RKO (cell line): ENCODE measurements at places on chromosomes 7 and 10.

DNA sequence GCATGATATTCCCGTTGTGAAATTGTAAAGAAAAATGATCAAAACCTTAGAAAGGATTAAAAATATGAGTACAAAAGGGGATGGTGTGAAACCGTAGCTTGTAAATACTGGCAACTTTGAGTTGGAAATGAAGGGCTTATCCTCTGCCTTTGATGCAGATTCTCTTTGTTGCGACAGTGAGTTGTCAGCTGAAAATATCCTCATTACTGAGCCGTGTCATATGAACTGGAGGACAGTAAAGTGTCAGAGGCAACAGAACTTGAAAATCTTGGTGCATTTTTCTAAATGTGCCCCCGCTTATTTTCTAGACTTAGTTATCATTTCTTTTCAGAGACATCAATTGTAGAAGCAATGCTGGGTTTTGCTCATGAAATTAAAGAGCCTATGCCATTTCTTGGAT is 170.5 kb upstream of the NPS start:
- no peak for DNase-seq

- no peak for DNase-seq
Measured at GRCh38 chr10:12634621-12634931, 285.2 kb downstream of the CAMK1D start.

GRCh38 chr10:85647741-85648140 is 718.9 kb downstream of the GRID1 start:
- DNase-seq = no peak

DNA sequence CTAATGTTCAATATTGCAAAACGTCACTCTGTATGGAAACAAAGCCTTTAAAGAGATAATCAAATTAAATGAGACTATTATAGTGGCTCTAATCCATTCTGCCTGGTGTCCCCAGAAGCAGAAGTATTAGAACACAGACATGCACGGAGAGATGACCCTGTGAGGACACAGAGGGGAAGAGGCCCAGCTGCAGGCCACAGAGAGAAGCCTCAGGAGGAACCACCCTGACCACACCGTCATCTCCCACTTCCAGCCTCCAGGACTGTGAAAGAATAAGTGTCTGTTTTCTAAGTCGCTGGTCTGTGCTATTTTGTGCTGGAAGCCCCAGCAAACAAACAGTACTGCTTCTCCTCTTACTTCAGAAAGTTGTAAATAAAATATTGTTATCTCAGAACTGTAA is 283.5 kb upstream of the ADARB2 start:
- no peak for DNase-seq

DNA sequence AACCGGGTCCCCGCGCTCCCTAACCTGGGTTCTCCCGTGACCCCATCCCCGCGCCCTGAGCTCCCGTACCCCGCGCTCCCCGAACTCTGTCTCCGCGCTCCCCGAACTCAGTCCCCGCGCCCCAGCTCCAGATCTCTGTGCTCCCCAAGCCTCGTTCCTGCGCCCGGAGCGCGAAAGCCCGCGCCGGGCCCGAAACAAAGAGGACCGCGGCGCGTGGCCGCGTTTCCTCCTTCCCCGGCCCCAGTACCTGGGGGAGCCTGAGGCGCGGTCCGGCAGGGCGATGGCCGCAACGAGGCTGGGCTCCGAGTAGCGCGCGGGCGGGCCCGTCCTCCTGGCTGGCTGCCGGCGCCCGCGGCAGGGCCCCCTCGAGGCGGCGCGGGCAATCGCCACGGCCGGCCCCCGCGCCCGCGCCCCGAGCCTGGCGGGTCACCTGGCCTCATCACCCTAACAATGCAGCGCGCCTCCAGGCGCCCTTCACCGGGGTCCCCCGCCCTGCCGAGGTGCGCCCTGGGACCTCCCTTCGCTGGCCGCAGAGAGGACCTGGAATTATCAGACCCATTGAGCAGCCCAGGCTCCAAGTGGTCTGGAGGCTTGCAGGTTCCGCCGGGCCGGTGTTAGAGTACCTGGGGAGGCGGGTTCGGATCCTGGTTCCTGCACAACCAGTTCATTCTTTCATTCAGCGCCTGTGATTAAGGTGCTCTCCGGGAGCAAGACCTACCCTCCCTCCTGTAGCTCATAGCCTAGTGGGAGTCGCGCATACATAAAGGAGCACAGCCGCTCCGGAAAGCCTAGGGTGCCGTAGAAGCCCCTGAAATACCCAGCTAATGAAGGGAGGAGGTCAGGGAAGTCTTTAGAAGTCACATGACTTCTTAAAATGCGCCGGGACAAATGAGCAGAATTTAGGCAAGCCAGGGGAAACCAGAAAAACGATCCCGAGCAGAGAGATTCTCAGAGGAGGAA is at the start of gene TNS3:
TSS of gene TNS3 (minus strand) at position 308 of the 960 bp plus-strand sequence. CDS start 142,475 bp downstream, outside the sequence.
- no peak for DNase-seq

DNA sequence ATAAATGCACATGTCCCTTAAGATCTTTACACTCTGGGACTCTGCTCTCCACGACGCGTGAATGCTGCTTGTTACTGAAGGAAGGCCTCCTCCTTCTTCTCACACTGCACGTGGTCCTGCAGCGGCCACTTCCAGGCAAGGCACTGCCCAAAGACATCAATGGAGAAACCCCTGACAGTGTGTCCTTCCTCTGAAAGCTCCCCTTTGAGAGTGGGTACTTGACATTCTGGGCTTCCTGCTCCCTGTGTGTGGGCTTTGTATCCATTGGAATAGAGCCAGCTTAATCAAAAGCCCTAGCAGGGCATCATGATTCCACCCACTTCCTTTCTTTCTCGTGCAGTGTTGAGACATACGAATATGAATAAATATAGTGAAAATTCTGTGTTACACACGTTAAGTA is 69.7 kb upstream of the STK17A start:
- no peak for DNase-seq

GRCh38 chr7:17038783-17039170 is 157.0 kb upstream of the AGR3 start:
- DNase-seq = no peak

- DNase-seq = no peak
Measured at GRCh38 chr7:30657131-30657530, 25.1 kb downstream of the CRHR2 start.

- peak; percentile 41 for DNase-seq
Measured at GRCh38 chr10:73887294-73888039, 13.1 kb upstream of the CAMK2G start.

GRCh38 chr7:46317256-46317655 is 396.2 kb upstream of the IGFBP3 start:
- DNase-seq = no peak

DNA sequence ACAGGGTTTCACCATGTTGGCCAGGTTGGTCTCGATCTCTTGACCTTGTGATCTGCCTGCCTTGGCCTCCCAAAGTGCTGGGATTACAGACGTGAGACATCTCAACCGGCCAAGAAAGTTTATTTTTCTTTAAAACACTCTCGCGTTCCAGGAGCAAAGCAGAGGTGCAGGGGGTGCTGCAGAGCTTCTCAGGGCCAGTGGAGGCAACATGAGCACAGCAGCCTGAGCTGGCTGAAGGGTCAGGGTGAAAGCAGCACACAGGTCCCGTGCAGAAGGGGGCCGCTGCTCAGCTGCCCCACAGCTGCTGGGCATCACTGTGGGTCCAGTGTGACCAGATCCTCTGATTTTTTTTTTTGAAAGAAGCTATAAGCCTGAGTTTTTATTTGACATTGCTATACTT is 46.1 kb downstream of the EPHB4 start:
- no peak for DNase-seq

GRCh38 chr7:94059746-94060145 is 55.6 kb upstream of the BET1 start:
- DNase-seq = no peak
